ENCODE measurements at places on chromosomes 16 and 17.
A peak's percentile ranks its signal among the peaks of the same experiment; 100 is the strongest.

GRCh38 chr17:67359960-67360791, 6.2 kb downstream of the PSMD12 start:
- peak; percentile 35 for DNase-seq

GRCh38 chr17:64150237-64151015, 20.5 kb upstream of the ERN1 start:
- no peak for DNase-seq

DNA sequence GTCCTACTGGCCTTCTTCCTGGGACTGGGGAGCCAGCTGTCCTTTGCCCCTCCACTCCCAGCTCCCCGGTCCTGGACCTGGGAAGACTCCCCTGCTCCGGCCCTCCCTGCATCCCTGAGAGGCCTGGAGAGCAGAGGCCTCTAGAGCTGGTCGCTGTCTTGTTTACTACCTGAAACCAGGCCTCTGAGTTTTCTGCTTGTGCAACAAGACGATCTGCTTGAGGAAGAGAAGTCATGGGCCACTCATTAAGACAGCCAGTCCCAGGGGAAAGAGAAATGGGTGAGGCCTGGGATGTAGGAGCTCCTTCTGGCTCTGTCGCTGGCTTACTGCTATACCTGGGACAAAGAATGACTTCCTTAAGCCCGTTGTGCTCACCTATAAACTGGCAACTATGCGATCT, 29.8 kb upstream of the GPRC5C start:
- DNase-seq, result no peak

DNA sequence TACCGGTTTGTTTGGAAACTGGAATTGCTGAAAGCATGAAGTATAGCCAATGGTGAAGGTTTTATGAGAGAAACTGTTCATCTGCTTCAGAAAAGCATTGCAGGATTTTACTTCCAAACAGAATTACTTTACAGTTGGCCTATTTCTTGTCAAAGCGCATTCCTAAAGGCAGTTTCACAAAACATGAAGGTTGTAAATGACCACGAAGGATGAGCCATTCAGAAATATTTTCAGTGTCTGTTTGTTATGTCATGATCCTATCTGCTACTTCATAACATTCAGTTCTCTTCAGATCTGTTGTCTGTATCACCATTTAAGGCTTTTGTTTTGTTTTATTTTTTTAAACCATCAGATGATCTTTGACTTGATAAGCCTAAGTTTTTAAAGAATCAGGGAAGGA, 45.7 kb downstream of the AATF start:
- peak; percentile 21 for DNase-seq

DNA sequence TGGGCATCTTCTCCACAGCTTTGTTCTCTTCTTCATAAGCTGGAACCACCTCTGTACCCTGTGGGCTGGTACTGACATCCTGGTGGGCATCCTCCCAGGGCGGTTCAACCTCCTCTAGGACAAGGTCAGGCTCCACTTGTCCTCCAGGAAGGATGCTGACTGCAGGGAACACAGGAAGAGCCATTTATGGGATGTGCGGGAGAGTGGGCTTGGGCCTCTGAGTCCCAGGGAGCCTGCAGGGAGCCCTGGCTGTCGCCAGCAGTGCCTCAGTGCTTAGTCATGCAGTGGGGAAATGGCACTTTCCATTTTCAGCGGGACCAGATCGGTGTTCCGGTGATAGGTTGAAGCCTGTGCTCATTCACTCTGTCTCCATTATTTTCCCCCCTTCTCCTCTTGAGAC, 20.5 kb downstream of the CNGB1 start:
- no peak for DNase-seq

Measured in astrocyte of the spinal cord (primary cell).